ENCODE measurements at places on chromosomes 16 and 17. TPM values are rescaled to one million over a fixed set of nuclear protein-coding genes. Genes with fewer than 3 reads are reported as not detected.
A peak's percentile ranks its signal among the peaks of the same experiment; 100 is the strongest.

DNA sequence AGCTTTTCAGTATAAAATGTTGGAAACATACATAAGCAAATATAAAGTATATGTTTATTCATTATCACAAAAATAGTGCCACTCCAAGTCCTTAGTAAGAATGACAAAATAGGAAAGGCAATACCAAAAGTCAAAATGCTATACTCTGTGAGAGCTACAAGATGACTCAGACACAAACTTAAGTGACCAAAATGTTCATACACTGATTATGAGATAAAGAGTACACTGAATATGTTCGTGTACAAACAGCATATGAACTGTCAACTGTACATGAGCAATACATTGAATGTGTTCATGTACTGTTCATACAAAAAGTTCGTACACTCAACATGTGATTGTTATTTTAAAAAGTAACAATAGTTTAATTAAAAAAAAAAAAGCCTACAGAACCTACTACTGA, 103.3 kb downstream of the CA4 start:
- H3K36me3 ChIP-seq: no peaks in the 10 kb centered on the region
- no peak overlapping the region for H3K27ac ChIP-seq
- H3K4me1 ChIP-seq: no peaks in the 10 kb centered on the region
- no peak for DNase-seq

Gene ZNF768
- 8.9 TPM for total RNA-seq

Gene NACA2
- total RNA-seq: not detected

GRCh38 chr17:8574687-8575086, 55.8 kb downstream of the MYH10 start:
- H3K36me3 ChIP-seq: no peaks in the 10 kb centered on the region
- no peak for DNase-seq
- no peak overlapping the region for H3K27ac ChIP-seq
- H3K27me3 ChIP-seq: no peaks in the 10 kb centered on the region

DNA sequence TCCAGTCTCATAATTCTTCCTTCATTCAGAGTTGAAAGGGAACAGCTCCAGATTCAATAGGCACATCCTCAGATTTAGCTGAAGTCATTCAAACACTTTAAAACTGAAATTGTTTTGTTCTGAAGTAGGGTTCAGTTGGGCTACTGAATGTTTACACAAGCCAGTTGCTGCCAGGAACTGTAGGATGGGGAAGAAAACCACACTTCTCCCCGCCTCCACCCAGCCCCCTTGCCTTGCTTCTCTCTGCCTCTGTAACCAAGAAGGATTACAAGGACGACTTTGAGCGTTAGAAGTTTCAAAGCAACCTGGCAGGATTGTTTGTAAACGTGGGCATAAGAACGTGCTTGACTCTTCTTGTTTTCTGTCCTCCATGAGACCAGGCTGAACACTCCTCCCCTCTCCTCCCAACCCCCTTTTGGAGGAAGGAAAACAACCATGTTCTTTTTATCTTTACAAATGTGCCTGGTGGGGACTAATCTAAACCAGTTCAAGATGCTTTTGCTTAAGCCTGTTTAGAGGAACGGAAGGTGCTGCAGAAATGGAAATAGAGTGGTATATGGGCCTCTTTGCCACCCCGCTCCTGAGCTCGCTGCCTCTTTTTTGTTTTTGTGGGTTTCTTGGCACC, 287.9 kb downstream of the FTO start:
- no peaks in the 10 kb centered on the region for H3K27me3 ChIP-seq
- no peaks in the 10 kb centered on the region for H3K4me1 ChIP-seq
- H3K36me3 ChIP-seq: no peaks in the 10 kb centered on the region

DNA sequence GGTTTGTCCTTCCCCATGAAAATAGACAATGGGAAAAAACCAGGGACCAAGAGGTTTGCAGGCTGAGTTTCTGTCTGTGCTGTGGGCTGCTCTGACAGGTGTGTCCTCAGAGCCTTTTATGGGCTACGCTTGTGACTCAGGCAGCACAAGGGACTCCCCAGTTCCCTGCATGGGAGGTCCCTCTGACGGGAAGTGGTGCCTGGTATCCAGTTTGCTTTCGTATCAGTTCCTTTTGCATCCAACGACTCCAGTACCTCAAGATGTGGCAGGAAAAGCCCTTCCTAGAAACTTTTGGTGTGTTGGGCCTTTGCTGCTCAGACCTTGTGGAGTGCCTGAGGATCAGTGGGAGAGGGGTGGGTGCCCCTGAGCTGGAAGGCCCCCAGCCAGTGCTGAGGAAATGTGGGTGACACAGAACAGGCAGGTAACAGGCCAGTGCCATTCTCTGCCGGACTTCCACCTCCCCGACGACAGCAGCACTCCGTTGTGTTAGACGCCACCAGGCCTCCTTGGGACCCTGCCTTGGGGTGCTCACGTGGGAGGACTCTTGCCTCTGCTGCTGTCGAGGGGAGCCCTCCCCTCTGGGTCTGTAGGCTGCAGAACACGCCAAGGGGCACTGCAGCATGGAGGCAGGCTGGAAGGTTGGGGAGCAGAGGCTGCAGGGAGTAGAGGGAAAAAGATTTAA, 38.4 kb upstream of the IRF8 start:
- no peak overlapping the region for H3K4me3 ChIP-seq
- no peak for DNase-seq
- no peaks in the 10 kb centered on the region for H3K27me3 ChIP-seq

DNA sequence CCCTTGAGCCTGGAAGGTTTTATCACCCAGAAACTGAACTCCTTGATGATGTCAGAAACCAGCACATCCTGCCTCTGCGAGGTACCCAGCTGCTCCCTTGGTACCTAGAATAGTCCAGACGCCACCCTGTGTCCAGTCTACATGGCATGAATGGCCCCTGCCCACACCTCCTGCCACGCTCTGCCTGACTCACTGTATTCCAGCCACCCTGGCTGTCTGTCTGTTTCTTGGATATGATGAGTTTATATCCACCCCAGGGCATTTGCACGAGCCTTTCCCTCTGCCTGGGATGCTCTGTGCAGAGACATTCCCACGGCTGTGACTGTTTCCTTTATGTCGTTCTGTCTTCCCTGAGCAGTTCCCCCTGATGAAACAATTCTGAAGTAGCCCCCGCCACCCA, 68.7 kb downstream of the CRISPLD2 start:
- no peak for DNase-seq
- H3K27me3 ChIP-seq: no peaks in the 10 kb centered on the region
- no peaks in the 10 kb centered on the region for H3K36me3 ChIP-seq
- no peak overlapping the region for H3K27ac ChIP-seq

DNA sequence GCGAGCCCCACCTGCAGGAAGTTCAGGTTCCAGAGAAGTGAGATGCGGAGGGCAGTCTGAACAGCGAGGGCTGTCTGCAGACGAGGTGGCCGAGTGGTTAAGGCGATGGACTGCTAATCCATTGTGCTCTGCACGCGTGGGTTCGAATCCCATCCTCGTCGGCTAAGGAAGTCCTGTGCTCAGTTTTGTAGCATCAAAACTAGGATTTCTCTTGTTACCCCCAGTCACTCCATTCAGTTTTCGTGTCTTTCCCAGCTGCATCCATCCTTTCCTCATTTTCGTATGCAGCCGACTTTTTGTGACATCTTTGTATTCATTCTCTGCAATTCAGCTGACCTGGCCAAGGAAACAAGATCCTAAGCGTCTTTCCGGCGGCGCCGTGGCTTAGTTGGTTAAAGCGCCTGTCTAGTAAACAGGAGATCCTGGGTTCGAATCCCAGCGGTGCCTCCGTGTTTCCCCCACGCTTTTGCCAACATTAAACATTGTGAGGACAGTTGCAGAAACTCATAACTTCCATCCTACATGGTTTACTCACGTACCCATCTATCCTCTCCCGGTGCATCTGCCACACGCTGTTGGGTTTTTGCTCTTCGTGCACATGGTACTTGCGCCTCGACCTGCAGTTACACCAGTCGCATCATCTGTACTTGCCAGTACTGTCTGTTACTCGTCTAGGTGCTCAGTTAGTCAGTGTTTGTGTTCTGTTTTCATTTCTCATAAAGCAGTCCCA, 3.0 kb downstream of the BORCS6 start:
- H3K36me3 ChIP-seq: no peaks in the 10 kb centered on the region
- peak overlapping the region; percentile 57 for H3K4me3 ChIP-seq
- no peaks in the 10 kb centered on the region for H3K27me3 ChIP-seq
- H3K27ac ChIP-seq: peak overlapping the region; percentile 85
- peaks cover 40% of the 10 kb centered on the region for H3K4me1 ChIP-seq

DNA sequence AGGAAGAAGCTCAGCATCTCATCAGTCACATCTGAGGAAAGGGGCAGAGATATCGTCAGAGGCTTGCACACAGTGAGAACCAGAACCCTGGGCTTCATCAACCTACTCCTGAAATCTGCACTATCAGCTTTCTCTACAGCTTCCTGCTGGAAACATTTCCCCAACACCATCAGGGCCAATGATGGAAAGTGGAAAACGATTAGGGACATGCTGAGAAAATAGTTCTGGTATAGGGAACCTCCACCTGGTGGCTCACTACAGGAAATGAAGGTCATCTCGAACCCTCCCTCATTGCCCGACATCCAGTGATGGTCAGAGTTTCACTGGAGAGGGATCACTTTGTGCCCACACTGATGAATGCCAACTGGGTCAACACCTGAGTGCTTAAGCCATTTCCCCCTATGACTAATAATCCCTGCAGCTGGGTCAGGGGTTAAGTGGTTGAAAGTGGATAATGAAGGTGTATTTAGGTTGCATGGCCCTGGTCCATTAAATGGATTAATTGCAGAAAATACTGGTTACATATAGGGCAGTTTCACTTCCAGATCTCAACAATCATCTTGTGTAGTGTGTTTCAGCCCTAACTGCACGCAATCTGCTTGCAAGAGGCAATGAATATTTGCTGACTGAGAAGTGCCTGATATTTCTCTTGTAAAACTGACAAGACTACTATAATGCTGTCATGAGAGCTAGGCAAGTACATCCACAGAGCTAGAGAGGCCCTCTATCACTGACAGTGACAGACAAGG, 43.1 kb upstream of the GSG1L start:
- H3K4me3 ChIP-seq: no peak overlapping the region
- no peak for DNase-seq
- no peaks in the 10 kb centered on the region for H3K27me3 ChIP-seq

DNA sequence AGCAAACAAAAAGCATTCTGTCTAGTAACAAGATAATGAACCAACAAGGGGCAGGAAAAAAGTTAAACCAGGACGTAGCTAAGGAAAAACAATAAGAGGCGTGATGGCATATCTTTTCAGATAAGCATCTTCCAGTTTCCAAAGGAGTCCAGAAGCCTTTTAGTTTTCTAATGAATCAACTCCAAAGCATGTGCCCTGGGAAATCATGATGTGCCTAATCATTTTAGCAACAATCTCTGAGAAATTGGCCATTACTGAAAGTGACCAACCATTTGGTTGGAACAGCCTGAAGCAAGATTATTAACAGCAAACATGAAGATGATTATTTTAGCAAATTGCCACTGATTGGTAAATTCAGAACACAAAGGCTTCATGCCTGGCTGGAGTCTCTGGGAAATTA, 440.9 kb upstream of the MAF start:
- no peaks in the 10 kb centered on the region for H3K36me3 ChIP-seq
- H3K4me1 ChIP-seq: no peaks in the 10 kb centered on the region
- H3K27me3 ChIP-seq: no peaks in the 10 kb centered on the region
- no peak overlapping the region for H3K4me3 ChIP-seq
- H3K27ac ChIP-seq: no peak overlapping the region

Gene KRTAP3-2
- not detected for total RNA-seq

DNA sequence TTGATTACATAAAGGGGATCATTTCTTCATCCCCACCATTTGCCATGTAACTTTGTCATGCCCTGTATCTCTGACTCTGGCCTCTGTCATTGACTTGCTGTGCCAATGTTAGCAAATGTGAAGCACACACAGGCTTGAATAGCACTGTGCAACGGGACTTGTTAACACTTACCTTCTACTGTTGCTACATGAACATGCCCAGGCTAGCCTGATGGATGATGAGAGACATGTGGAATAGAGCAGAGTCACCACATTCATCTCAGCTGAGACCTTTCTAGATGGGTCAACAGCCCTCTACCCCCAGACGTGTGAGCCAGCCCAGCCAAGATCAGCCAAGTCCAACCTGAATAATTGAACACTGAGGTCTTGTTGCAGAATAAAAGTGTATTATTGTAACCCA, 162.1 kb upstream of the SALL1 start:
- H3K36me3 ChIP-seq: no peaks in the 10 kb centered on the region
- H3K27me3 ChIP-seq: no peaks in the 10 kb centered on the region
- H3K27ac ChIP-seq: no peak overlapping the region

- H3K4me3 ChIP-seq: no peak overlapping the region
- no peaks in the 10 kb centered on the region for H3K27me3 ChIP-seq
- H3K4me1 ChIP-seq: no peaks in the 10 kb centered on the region
- no peak overlapping the region for H3K27ac ChIP-seq
Measured at GRCh38 chr17:76166906-76167305, 25.9 kb upstream of the FOXJ1 start.

DNA sequence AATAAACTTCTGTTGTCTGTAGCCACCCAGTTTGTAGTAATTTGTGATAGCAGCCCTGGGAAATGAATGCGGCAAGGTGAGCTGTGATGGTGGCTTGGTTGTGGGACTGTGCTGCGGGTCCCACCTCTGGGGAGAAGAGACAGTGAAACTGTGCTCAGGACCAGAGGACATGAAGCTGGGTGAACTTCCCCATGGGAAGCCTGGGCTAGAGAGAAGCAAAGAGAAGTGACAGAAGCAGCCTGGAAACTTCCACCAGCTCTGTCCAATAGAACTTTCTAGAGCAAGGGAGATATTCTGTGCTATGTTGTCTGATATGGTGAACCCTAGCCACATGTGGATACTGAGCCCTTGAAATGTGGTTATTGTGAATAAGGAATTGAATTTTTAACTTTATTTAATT, 51.5 kb upstream of the EMP2 start:
- H3K4me1 ChIP-seq: no peaks in the 10 kb centered on the region
- no peaks in the 10 kb centered on the region for H3K36me3 ChIP-seq
- H3K4me3 ChIP-seq: no peak overlapping the region

- no peak overlapping the region for H3K27ac ChIP-seq
- H3K27me3 ChIP-seq: no peaks in the 10 kb centered on the region
- no peaks in the 10 kb centered on the region for H3K4me1 ChIP-seq
- no peak overlapping the region for H3K4me3 ChIP-seq
- DNase-seq: no peak
Measured at GRCh38 chr17:33356266-33356665, 63.2 kb upstream of the ASIC2 start.
